ENCODE measurements at places on chromosomes 5 and 9.

GRCh38 chr5:39255406-39255805 lies 36.0 kb upstream of the FYB1 start:
- DNase-seq = no peak

- DNase-seq = no peak
Observed at GRCh38 chr5:74850030-74850429, 16.2 kb downstream of the FAM169A start.

GRCh38 chr5:168987543-168988300 lies 313.2 kb downstream of the SLIT3 start:
- DNase-seq = peak; percentile 21

- DNase-seq = no peak
Observed at GRCh38 chr5:15852217-15852616, 327.4 kb downstream of the MARCHF11 start.

DNA sequence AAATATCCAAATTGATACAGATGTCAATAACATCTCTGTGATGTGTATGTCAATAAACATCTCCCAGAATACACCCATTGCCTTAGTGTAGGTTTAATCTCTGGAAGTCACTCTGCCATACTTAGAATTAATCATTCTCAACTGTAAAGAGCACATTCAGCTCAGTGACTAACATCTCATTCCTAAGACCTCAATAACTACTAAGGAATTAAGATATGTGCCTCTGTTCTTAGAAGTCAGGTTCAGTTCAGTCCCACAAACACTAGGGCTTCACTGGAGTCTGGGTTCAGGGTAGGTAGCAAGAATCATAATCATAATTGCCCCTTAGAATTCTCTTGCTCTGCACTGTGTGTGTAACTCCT lies 31.7 kb downstream of the UGCG start:
- DNase-seq = no peak

GRCh38 chr9:110828264-110828663 lies 159.7 kb downstream of the MUSK start:
- DNase-seq = no peak

- no peak for DNase-seq
Observed at GRCh38 chr5:148827723-148828122, 1.3 kb downstream of the ADRB2 start.

DNA sequence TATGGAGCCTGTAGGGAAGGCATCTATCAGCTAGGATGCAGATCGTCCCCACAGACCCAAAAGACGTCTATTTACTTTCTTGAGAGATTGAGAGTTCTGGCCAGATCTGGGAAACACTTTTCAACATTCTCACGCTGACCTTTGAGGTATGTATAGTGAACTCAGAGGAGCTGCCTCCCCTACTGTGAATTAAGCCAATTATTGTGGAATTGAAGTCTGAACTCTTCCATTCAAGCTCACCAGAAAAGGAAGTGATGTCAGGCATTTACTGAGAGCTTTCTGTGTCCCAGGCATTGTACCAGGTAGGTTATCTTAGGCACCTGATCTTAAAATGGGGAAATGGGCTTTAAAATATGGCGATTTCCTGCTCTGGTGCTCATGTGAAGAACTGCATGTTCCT lies 136.5 kb downstream of the SV2C start:
- no peak for DNase-seq

GRCh38 chr5:175257128-175257846 lies 186.7 kb downstream of the DRD1 start:
- DNase-seq = no peak

DNA sequence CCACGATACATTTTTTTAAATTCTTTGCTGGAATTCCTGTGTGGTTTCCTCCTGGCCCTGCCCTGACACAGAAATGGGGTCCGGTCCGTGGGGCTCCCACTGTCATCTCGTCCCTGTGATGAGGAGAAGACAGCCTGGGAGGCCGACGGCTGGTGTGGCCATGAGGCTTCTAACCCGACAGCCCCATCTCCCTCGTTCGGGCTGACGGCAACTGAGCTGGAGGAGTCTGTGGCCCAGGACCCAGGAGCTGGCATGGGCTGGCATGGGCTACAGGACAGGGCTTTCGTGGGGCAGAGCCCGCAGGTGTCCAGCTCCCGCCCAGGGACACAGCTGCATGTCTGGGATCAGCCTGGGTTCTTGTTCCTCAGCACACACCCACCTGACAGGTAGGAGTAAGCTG lies 13.8 kb downstream of the LCN9 start:
- DNase-seq = no peak

- DNase-seq = no peak
Observed at GRCh38 chr5:41815663-41816229, 54.5 kb downstream of the OXCT1 start.

DNA sequence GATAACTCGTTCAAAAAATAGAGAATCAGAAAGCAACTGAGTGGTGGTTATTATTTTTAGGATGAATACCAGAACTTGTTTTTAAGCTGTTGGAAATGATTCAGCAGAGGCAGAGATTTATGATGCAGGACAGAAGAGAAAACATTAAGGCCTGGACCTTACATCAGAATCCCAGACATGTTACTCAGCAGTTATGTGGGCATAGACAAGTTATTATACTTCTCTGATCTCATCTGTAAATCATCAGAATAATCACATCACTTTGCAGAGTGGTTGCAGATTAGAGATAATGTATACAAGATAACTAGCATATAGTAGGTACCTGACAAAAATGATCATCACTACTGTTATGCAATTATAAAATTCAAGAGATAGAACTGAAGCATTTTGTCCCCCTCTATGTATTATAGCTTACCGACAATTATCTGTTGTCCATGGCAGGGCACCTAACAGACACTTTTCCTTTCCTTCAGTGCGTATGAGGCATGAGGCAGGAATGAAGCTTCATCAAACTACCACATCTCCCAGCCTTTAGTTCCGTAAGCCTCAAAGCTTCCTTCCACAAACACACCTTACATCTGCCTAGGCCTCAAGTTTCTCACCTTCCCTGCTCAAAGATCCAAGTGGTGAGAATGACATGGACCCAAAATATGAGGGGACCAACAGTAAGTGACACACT lies 165.9 kb downstream of the DENND1A start:
- DNase-seq = no peak

DNA sequence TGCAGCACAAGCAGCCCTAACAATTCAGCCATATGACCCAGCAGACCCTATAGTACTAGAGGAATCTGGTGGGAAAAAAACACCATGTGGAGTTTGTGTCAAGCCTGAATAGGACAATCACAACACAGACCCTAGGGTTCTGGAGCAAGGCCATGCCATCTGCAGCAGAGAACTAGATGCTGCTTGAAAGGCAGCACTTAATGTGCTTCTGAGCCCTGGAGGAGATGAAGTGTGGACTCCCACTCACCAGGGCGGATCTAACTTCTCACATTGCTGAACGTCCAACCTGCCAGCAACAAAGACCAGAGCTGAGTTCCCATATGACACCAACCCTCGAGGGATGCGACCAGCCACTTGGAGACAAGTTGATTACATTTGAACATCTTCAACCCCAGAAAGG lies 43.2 kb downstream of the GABBR2 start:
- no peak for DNase-seq

- no peak for DNase-seq
Observed at GRCh38 chr5:68515514-68515913, 300.0 kb downstream of the PIK3R1 start.

DNA sequence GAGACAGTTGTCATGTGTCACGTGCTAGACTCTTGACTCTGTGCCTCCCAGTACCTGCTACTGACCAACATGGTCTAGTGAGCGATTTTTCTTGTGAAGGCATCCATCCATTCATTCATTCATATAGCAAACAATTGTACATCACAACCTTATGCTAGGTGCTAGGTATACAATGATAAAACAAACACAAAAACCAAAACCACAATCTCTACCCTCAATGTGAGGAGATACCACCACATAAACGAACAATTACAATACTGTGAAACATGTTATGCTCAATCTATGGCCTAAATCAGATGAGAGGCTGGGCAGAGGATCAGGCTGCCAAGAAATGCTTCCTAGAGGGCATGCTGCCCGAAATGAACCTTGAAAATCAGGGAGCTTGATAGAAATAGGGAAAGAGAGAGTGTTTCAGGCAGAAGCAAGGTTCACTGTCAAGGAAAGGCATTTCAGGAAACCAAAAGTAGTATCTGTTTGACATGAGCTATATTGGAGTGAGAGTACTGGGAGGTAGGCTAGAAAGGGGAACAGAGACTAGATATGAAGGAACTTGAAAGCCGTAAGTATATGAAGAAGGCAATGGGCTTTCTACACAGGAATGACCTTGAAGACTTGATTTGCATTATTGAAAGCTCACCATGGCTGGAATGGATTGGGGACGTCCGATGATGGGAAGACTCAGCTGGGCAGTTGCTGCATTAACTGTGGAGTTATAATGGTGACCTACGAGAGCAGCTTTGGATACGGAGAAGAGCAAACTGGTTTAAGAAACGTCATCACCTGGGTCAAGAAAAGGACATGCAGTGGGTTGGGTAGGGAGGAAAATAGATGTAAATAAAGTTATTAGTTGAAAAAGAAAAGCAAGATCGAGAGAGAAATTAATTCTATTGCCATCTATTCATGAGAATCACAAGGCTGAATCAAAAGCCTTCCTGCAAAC lies 90.1 kb downstream of the THBS4 start:
- no peak for DNase-seq
